Stimulated activated CD4-positive, alpha-beta T cell treated with anti-CD3 and anti-CD28 coated beads, TNF-alpha, amount 100 ng/mL, for 48 hours (primary cell): ENCODE measurements at places on chromosomes 4 and X.

GRCh38 chr4:113869743-113870375 is 108.3 kb upstream of the CAMK2D start:
- DNase-seq: peak; percentile 34

DNA sequence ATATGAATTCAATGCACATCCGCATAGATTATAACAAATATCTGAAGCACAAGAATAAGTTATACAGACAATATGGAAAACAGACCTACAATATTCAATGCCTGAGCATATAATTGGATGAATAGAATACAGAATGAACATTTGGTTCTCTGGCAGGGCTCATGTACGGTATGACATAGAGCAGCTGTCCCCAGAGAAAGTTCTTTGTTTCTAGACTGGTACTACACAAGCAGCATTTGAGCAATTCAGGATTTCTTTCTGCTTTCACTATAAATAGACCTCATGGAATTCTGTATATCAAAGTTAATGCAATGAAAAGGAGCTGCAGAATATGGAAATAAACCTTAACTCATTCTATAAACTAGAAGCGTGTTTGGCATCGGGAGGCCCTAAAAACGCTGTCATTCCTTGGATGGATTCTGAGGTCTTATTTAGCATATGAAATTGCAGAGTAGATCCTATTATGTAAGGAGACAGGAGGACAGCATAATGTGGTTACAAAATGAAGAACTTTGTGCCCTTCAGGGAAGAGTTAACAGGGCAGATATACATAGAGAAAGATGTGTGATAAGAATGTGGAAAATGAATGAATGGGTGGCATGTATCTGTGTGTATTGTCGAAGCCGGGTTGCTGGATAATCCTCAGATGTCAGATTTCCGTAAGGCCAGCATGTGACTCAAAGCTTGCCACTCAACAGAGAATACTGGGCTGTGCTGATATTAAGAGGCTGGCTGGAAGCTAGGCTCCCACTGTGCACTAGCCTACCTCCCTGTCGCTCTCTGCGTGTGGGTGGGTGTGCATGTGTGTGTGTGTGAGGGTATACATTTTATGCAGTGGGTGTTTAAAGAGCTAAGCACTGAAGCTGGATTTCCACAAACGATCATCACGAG is 103.3 kb upstream of the SLC4A4 start:
- DNase-seq: no peak

DNA sequence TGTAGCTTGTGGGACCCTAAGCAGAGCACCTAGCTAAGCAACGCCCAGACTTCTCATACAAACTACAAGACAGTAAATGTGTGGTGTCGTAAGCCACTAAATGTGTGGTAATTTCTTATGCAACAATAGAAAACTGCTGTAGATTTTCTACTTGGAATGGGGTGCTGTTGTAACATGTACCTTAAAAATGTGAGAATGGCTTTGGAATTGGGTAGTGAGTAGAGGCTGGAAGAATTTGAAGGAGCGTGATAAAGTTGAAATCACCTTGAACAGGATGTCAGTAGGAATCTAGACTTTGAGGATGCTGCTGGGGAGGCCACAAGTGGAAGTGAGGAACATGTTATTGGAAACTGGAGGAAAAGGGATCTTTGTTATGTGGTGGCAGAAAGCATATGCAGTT is 43.2 kb upstream of the FUNDC1 start:
- no peak for DNase-seq

DNA sequence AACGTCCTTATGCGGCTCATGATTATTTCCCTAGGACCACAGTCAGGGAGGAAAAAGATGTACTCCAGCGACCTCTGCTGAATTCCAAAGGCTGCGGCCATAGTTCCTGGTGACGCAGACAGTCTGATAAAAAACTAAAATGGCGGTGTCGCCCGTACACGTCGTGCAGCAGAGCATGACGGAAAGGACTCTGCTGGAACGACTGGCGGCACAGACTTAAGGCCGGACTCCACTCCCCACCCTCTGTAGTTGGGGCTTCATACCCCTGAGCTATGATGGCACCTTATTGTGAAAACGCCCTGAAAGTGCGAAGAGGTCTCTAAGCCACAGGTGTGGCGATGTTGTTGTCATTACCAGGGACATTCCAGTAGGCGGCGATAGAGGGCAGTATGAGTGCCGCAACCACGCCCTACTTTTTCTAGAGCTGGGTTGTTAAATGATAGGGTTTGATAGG is 90.0 kb upstream of the EDA2R start:
- DNase-seq: peak; percentile 47

GRCh38 chrX:32894679-32895078 is 316.7 kb downstream of the DMD start:
- no peak for DNase-seq
